ENCODE measurements at places on chromosomes 5 and 9.

- no peak for DNase-seq
Measured at GRCh38 chr5:128422612-128423011, 115.4 kb downstream of the FBN2 start.

- DNase-seq = no peak
Measured at GRCh38 chr5:34666392-34667080, 10.4 kb downstream of the RAI14 start.

DNA sequence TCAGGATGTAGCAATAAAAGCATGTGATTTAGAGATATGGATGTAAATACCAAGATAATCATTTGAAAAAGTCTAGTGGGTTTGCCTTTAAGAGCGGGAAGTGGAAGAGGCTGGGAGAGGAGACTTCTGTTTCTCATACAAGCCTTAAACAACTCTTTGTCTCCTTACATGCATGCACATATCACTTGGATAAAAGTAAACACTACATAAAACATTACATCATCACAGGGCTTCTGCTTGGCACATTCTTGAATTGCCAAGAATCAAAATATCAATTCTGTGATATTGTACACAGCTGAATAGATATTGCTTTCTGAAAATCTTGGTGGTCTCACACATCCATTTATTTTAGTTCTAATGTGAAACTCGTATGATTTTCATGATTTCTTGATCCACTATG, 57.6 kb downstream of the FOXD1 start:
- DNase-seq = no peak

DNA sequence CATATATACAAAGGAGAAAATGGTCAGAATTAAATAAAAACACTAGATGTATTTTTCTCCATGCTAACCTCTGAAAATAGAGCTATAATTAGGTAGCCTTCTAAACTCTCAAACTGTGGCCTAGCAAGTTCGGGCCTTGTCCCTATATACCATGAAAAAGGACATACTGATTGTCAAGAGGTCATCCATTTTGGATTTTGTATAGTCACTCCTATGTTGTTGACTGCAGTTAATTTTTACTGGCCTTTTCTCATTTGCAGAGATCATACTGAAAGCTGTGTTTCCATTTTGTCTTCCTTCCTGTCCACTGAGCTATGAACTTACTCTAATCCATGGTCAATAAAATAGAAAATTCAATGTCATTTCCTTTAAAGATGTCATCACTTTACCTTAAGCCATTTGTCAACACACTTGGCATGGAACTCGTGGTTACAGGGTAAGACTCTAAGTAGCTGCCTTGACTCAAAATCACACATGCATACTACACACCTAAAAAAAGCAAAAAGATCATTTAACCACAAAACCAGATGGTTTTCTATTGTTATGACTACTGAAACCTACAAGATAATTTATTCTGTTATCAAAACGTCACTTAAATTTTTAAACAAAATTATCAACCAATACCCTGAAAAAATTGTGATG, 58.0 kb downstream of the RNF38 start:
- no peak for DNase-seq

DNA sequence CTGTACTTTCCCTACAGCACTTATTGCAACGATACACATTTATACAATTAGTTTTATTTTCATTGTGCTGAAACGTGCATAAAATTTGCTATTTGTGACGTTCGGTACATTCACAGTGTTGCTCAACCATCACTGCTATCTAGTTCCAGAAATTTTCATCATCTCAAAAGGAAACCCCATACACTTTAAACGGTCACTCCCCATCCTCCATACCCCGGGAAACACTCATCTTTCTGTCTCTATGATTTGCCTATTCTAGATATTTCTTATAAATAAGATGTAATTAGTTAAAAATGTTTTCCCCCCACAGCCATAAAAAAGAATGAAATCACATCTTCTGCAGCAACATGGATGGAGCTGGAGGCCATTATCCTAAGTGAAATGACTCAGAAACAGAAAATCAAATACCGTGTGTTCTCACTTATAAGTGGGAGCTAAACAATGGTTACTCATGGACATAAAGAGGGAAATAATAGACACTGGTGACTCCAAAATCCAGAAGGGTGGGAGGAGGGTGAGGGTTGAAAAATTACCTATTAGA, 40.2 kb upstream of the TEX48 start:
- no peak for DNase-seq

DNA sequence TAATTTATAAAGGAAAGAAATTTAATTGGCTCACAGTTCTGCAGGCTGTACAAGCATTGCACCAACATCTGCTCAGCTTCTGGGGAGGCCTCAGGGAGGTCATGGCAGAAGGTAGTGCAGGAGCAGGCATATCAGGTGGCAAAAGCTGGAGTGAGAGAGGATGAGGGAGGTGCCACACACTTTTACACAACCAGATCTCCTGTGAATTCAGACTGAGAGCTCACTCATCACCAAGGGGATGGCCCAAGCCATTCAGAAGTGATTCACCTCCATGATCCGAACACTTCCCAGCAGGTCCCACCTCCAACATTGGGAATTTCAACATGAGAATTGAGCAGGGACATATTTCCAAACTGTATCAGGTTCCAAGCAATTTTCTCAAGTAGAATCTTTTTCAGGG, 84.7 kb upstream of the BRINP1 start:
- no peak for DNase-seq

- peak; percentile 41 for DNase-seq
Measured at GRCh38 chr9:38046661-38047300, 22.2 kb downstream of the SHB start.

- peak; percentile 4 for DNase-seq
Measured at GRCh38 chr5:89444088-89444487, 561.1 kb upstream of the MEF2C start.

DNA sequence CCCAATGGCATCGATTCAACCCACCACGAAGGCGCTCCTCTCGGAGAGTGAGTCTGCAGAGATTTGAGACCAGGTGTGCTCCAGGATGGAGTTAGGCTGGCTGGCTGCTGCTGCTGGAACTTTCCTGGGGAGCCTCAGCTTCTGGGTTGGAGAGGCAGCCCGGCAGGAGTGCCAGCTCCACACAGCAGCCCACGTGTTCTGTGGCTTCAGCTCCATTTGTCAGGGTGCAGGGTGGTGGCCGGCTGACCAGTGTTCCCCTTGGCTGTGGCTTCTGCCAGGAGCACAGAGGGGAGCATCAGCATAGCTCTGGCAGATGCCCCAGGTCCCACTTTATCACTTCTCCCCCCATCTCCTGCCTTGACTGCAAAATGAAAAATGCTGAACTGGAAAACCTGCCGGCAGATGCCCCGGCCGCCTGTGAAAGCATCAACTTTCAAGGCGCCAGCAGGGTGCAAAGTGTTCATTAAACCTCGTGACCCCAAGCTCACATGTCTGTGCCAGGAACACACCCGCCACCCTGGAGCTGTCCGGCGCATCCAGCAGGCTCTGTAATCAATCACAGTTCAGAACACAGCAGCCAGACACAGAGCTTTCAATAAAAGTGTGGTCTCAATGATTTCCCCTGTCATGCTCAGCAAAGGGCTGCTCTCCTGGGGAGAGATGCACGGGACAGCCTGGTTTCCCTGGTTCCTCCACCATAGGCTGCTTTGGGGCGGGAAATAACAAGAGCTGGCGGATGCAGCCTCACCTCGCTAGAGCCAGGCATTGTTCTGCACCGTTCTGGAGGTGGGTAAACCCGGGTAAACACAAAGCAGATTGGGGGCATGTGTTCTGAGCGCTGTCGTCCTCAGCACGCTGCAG, 53.2 kb downstream of the TRIP13 start:
- DNase-seq = no peak

DNA sequence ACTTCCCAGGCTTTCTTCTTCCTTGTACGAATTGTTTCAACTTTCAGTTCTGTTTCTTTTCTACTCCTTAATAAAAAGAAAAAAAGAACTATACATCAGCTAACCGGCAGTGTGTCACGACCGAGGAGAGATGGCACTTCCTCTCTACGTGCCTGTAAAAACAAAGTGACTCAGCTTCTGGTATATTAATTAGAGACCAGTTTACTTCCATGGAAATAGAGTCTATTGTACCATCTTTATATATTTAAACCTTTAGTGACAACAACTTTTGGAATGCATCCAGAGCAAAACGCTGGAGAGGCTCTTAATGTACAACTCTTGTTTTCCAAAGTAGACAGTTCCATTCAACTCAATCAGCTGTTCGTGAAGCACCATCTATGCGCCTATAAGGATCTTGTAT, 94.5 kb upstream of the LIFR start:
- DNase-seq = no peak

DNA sequence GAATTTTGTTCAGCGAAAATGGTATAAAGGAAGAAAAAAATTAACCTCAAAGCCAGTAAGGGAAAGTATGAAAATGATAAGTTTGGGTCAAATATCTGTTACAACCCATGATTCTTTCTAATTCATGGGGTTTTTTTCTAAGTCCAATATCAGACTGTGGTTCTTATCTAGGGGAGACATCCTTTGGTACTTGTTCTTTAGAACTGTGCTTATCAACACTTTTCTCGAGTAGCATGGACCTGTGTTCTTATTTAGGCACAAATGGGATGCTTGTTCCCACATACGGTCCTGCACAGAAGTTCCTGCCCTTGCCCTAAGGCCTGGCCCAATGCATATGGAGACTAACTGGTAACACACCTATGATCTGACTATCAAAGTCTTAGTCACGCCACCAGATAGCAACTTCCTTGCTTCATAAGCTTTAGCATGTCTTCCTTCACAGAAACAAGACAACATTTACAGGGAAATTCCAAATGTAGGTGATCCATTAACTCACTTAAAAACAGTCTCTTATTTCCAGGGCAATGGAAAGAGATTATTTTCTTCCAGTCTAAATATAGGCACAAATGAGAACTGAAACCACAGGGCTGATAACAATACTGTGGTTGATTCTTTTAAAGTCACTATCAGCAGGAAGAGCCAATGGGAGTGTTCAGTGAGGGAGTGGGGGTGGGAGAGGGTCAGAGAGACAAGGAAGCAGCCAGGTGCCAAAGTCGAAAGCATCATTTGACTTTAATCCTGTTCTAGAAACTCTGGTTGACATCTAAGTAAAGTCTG, 268.8 kb upstream of the ANKRD55 start:
- no peak for DNase-seq

GRCh38 chr5:127969651-127970050, 113.9 kb upstream of the SLC12A2 start:
- DNase-seq = no peak

DNA sequence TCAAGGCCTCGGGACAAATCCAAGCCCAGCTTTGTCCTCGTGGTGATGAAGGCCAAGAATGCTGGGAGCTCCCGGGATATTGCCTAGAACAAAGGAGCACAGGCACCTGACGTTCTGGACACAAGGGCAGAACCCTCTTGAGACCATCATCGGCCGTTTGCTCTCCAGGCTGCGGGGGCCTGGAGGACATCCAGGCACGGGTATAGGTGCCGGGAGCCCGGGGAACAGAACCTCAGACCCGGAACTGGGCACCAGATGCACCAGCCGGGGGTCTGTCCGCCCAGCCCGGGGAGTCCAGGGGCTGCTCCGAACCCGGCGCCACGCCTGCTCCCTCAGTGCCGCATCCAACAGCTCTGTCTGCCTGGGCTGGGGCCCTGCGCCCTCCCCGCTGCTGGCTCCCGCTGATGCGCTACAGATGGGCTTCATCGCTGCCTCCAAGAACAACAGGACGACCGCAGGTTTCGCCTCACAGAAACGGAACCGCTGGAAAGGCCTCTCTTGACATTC, 88.0 kb downstream of the ADAMTS2 start:
- no peak for DNase-seq

DNA sequence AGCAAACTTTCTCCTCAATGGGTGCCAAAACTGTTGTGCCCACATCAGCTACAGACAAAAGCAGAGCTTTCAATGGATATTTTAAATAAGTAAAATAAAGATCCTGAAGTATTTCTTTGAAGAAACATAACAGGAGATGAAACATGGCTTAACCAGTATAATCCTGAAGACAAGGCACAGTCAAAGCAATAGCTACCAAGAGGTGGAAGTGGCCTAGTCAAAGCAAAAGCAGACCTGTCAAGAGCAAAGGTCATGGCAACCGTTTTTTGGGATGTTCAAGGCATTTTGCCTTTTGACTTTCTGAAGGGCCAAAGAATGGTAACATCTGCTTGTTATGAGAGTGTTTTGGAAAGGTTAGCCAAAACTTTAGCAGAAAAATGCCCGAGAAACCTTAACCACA, 77.9 kb downstream of the ANXA1 start:
- no peak for DNase-seq

DNA sequence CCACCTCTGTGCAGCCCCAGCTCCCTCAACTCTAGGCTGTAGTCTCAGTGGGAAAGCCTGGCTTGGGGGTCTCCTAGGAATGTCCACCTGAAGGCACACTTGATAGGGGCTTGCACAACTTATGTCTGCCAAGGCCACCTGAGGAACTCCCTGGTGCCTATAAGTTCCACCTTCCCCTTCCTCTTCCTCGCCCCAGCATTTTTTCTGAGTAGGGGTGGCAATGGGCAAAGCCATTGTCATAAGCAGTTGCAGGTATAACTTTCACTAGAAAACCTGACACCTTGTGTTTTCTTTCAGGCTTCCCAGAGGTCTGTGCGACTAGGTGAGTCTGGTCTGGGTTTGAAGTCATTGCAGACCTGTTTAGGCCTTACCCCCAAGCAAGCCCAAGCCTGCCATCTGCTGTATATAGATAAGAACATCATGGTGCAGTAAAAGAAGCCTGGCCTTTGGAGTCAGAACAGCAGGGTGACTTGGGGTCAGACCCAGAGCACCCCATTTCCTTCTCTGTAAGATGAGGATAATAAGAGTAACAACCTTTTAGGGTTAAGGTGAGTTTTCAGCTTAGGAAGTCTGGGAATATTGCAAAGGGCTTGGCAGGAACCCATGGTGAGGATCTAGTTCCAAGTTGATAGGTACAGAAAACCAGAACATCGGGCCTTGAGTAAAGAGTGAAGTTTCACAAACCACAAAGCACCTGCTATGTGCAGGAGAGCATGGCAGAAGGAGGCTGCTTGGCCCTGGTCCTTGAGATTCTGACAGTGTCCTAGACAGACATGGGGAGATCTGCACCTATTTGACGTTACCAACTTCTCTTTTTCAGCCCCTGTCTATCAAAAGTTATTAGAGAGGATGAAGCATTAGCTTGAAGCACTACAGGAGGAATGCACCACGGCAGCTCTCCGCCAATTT, 33.8 kb downstream of the TGFBI start:
- DNase-seq = peak; percentile 7

DNA sequence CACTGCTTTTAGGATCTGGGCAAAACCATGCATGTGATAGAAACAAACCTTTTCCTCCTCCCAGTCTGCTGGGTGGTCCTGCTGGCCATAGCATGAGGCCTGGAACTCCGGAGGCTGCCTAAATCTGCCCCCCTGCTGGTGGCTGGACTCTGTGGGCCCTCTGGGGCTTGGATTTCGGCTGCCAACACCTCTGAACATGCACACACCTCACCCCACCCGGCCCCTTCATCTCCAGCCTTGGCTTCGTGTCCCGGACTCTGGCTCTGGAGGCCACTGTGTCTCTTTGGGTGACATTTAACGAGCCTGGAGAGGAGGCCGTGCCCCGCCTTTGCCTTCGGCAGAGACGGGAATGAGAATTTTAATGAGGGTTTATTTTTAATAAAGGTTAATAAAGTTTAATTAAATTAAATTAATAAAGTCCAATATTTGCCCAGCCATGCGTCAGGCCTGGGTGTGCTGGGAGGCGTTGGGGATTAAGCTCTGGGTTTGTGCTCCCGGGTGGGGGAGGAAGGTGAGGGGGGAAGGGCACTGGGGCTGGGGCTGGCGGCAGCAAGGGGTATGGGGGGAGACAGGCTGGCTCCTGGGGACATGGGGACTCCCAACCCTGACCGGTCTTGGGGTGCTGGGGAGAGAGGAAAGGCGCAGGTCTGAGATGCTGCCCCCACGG, 251.8 kb downstream of the PBX3 start:
- no peak for DNase-seq

- DNase-seq = no peak
Measured at GRCh38 chr9:124198331-124198730, 59.4 kb upstream of the NEK6 start.
